ENCODE measurements at places on chromosomes 3 and 15. TPM values are rescaled to one million over a fixed set of nuclear protein-coding genes. Genes with fewer than 3 reads are reported as not detected.

GOLGA8T gene
- total RNA-seq = 0.47 TPM

TEX55 gene
- total RNA-seq = not detected

DNA sequence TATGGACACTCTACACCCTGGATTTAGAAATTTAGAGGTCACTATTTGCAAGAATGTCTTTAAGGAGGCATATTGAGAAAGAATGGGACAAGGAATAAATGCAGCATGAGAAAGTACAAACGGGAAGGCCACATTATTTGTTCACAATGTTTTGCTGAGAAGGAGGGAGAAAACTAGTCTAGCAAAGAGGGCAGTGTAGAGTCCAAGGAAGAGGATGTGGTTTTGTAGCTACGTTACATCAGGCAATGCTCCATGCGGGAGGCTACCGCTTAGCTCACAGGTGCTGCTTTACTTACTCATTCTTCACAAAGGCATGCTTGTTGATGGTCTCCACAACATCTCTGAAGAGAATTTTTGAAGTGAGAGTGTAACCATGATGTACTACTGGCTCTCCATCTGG lies 191.1 kb downstream of the PLCH1 start:
- no peak for DNase-seq

DNA sequence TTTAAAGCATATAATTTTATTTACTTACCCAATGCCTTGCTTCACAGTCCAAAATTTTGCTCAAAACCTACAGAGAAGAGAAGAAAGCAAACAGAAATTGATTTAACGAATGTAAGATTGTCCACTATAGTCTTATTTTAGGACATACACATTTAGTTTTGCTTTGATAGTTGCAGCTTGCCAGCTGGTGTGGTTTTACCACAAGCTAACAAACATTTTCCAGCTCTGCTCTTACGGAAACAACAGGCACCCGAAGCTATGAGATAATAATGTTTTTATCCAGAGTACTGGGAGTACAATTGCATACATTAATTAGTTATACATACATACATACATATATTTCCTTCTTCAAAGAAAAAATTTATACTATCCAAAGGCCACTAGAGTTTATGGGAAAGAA lies 10.4 kb downstream of the BCL6 start:
- DNase-seq = no peak

GRCh38 chr3:170999737-171000242 lies 26.7 kb downstream of the SLC2A2 start:
- DNase-seq = no peak

GRCh38 chr3:4928277-4928789 lies 50.9 kb upstream of the BHLHE40 start:
- no peak for DNase-seq

GRCh38 chr3:98823791-98824190 lies 60.7 kb downstream of the ST3GAL6 start:
- no peak for DNase-seq
